ENCODE measurements at places on chromosomes 4 and X.

DNA sequence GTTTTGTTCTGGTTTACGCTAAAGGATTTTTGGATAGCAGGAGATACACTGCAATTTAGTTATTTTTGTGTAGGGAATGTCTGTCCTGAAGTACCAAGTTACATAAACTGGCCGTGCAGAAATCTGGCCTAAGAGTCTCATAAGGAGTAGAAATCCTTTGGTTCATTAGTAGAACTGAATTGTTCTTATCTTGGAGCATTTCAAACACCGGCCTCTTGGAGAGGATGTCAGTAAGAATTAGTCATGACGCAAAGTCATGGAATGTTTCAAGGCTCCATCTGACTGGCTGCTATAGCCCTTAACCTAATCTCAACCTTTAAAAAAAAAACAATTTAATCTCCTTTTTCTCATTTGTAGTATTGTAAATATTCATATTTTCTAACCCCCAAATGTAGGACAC lies 15.2 kb downstream of the PDLIM3 start:
- DNase-seq, result no peak

GRCh38 chrX:120380699-120381098 lies 18.8 kb downstream of the ATP1B4 start:
- peak; percentile 4 for DNase-seq

DNA sequence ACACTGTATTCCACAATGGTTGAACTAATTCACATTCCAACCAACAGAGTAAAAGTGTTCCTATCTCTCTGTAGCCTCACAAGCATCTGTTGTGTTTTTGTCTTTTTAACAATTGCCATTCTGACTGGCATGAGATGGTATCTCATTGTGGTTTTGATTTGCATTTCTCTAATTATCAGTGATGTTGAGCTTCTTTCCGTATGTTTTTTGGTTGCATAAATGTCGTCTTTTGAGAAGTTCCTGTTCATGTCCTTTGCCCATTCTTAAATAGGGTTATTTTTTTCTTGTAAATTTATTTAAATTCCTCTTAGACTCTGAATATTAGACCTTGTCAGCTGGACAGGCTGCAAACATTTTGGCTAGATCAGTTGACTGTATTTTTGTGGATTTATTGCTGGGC lies 78.2 kb downstream of the VSIG4 start:
- DNase-seq, result no peak

- no peak for DNase-seq
Measured at GRCh38 chr4:181613200-181613599, 630.0 kb upstream of the TENM3 start.

GRCh38 chrX:154448484-154448883 lies 4.5 kb downstream of the FAM50A start:
- no peak for DNase-seq

DNA sequence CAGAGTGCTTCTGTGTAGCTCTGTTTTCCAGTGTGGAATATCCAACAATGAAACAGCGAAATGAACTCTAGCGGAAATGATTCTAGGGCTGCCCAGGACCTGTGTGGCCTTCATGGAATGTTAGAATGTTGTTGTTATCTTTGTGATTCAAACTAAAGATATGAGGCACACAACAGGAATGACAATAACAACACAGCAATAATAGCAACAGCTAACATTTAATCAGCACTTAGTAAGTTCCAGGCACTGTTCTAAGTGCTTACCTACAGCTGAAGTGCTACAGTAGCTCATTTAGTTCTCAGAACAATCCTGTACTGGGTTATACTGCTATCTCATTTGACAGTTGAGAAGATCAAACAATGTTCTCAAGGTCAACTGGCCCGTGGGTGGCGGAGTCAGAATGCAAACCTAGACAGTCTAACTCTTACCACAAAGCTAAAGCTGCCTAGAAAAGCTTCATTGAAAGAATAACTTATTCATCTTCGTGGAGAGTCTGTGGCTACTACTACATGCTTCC lies 63.7 kb downstream of the MAML3 start:
- no peak for DNase-seq

- no peak for DNase-seq
Measured at GRCh38 chr4:153931804-153932203, 142.9 kb upstream of the SFRP2 start.
